CD4-positive, alpha-beta T cell treated with Interleukin-4 for 4 hours (primary cell): ENCODE measurements at places on chromosomes 4 and X.
A peak's percentile ranks its signal among the peaks of the same experiment; 100 is the strongest.

GRCh38 chrX:110412971-110413726, 54.5 kb downstream of the RTL9 start:
- peak; percentile 43 for DNase-seq

DNA sequence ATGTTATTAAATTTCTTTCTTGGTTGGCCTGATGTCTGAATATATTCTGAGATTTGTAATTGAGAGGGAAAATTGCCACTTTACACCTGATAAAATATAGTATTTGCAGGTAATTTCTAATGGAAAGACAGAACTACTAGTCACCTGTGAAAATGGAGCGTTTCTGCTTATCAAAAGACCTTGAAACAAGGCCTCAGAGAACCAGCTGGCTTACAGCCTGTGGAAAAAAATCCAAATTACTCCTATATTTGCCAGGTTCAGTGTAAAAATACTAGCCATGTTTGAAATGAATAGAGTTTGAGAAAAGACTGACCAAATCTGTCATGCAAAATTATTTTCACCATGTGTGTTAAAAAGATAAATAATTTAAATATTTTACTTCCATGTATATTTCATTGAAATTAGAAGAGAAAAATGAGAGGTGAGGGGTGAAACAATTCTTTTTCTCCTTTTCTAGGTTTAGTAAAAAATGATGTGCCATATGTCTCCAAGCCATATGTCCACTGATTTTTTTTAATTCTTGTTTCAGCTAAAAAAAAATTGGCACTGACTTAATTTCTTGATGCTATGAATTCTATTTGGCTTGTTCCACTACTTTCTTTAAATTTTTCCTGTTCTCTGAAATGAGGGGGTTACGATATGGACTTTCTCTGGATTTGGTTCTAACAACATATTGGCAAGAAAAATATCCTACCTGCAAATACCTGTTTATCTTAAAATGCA, 464.9 kb downstream of the GRXCR1 start:
- DNase-seq: no peak

DNA sequence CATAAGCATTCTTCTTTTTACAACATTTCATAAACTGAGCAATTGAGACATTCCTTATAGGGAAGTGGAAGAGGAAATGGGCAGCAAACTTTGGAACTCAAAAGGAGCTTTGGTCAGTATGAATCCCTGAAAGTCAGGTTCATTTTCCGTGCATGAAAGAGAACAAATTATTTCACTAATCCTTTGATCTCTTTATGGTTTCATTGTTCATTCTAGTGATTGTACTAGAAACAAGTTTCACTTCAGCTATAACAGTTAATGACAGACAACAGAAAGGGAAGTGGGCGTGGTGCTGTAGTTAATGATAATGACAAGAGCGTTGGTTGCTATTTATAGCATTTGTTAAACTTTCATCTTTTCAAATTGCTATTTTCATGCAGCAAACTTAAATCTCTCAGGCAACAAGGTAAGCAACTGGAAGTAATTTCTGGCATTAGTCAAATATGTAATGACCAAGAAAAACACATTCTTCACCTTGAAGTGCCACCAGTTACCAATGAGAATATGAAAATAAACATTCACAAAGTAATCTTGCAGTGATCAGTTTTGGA, 98.4 kb downstream of the AREG start:
- DNase-seq: no peak

GRCh38 chr4:81754169-81754568, 282.5 kb upstream of the RASGEF1B start:
- no peak for DNase-seq

- no peak for DNase-seq
Observed at GRCh38 chr4:128735714-128736113, 73.8 kb upstream of the JADE1 start.

DNA sequence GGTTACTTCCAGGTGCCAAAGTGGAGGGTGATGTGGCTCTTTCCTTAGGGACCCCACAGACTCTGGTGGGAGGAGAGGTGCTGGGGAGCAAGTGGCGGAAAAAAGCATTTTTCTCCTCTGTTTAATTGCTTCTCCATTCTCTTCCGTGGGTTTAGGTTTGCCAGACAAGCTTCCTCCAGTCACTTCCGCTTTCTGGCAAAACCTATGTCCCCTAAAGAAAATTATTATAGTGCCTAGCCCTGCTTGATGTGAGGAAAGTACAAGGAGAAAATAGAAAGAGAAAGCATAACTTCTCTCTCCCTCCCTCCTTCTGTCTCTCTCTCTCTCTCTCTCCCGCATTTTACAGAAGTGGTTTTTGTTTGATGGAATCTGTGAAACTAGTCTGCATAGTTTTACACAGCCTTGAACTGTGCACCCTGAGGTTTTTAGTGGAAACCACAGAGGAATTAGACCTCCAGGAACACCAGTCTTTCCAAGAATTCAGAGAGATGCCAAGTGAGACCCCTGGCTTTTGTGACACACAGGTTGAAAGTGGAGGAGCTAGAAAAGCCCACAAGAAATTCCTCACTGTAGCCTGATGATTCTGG, 231.1 kb upstream of the ANXA3 start:
- no peak for DNase-seq

GRCh38 chr4:6542951-6543350, 32.0 kb upstream of the MAN2B2 start:
- DNase-seq: no peak

DNA sequence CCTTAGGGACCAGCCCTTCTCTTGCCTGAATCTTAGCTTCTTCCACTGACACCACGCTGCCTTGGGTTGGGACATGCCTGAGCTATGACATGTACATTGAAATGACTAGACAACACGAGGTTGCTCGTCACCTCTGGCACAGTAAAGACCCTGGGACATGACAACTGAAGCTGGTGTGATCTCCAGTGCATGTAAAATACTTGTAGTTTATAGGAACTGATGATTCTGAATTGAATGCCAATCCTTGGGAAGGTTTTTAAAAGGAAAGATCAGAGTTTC, 100.7 kb upstream of the PGRMC2 start:
- DNase-seq: no peak

GRCh38 chr4:77006753-77007353, 57.3 kb downstream of the SEPTIN11 start:
- no peak for DNase-seq

DNA sequence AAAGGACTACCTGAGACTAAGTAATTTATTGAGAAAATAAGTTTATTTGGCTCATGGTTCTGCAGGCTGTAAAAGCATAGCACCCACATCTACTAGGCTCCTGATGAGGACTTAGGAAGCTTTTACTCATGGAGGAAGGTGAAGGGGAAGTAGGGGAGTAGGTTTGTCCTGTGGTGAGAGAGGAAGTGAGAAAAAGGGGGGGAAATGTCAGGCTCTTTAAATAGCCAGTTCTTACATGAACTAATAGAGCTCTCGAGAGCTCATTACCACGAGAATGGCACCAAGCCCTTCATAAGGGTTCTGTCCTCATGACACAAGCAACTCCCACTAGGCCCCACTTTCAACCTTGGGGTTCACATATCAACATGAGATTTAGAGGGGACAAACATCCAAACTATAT, 125.5 kb upstream of the NRK start:
- no peak for DNase-seq

- peak; percentile 54 for DNase-seq
Observed at GRCh38 chr4:108171339-108172230, 2.9 kb upstream of the LEF1 start.

DNA sequence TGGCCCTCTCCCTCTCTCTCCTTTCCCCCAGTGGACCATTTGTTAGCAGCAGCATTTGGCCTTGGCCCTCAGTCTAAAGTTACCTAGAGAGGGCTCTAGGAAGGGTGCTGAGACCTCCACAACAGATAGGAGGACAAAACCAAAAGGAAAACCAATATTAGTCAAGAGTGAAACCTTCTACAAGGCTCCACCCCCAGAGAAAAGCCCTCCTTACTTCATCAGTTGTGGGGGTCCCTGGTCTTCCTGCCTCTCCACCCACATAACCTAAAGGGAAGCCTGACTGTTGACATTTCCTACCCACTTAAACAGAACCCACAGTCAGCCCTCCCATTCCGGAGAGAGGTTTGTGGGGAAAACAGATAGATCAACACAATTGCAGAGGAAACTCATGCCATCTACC, 4.7 kb upstream of the CD40LG start:
- DNase-seq: no peak

DNA sequence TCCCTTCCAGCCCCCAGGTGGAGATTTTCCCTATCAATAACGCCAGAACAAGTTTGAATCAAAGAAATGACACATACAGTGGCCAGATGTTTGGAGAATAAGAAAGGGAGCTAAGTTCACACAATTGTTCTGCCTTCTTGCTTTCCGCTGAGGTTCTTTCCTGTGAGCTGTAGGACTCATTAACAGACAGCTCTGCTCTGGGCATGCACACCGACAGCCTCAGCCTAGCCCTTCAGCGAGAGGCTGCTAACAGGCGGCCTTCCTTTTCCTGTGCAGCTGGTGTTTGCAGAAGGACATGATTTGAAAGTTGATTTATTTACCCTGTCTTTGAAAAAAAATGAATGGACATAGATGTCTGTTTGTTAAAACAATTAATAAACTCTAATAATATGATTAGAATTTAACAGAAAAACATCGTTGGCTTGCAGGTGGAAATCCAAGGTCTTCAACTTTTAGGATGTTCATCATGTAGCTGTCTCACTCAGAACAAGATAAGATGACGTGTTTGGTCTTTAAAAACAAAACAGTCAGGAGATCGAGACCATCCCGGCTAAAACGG, 183.3 kb downstream of the KDR start:
- DNase-seq: peak; percentile 36

GRCh38 chr4:11919316-11919715, 490.6 kb upstream of the HS3ST1 start:
- DNase-seq: no peak

GRCh38 chrX:13007519-13008188, 32.7 kb downstream of the TMSB4X start:
- no peak for DNase-seq

DNA sequence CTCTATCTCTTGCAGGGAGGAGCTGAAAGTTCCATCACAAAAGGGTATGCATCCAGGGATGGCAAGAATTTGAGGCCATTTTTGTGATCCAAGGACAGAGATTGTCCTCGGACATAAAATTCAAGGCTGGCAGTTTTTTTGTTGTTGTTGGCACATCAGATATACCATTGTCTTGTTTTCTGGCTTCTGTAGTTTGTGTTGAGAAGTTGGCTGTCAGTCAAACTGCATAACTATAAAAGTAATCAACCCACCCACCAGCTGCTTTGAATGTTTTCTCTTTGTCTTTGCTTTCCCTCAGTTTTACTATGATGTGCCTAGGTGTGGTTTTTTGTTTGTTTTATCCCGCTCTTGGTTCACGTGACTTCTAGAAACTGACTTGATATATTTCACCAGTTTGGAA, 21.6 kb upstream of the PDZD4 start:
- no peak for DNase-seq

- no peak for DNase-seq
Observed at GRCh38 chr4:48372272-48372671, 30.9 kb downstream of the SLAIN2 start.

GRCh38 chr4:52198294-52198693, 147.2 kb downstream of the SPATA18 start:
- DNase-seq: no peak

DNA sequence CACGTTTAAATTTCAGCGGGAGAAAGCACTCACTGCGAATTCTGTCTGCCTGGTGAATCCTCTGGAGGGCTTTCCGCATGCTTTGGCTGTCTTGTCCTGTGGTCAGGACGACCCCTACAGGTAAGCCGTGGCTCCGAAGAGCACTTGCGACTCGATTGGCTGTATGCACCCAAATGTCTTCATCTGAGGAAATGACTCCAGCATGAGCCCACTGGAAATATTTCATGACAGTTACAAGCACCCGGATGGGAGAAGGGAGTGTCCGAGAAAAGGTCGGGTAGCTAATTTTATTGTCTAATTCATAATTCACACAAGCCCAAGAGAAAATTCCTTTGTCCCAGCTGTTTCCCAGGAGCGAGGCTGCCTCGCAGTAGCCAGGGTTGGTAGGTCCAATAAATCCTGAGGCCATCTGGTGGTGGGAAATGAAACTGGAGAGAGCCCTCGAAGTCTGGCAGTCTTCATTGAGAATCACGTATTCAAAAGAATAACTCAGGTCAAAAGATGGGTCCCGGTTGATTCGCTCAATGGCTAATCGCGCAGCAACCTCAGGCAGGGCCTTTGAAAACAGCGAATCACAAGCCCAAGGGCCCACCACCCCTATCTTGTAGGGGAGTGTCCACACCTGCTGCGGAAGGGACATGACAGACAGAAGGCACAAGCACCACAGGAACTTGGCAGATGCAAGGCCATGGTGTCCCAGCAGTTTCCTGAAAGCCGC, 6.6 kb downstream of the GUCY2F start:
- DNase-seq: no peak

GRCh38 chrX:17679261-17679660, 58.0 kb upstream of the SCML1 start:
- DNase-seq: no peak

DNA sequence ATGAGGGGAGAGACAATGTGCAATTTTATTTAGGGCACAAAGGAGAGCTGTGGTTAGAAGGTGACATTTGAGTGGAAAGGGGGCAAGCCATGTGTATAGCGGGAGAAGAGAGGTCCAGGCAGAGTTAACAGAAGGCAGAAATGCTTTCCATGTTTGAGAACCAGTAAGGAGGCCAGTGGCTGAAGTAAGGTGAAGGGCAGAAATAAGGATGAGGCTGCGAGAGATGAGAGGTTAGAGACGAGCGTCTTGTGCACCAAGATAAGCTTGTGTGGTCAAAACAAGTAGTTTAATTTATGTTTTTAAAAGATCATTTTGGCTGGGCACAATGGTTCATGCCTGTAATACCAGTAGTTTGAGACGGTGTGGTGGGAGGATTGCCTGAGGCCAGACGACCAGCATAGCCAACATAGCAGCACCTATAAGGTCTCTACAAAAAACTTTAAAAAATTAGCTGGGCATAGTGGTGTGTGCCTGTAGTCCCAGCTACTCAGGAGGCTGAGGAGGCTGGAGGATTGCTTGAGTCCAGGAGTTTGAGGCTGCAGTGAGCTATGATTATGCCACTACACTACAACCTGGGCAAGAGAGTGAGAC, 8.5 kb downstream of the HTT start:
- DNase-seq: no peak

- no peak for DNase-seq
Observed at GRCh38 chrX:131237363-131237762, 51.7 kb downstream of the IGSF1 start.

DNA sequence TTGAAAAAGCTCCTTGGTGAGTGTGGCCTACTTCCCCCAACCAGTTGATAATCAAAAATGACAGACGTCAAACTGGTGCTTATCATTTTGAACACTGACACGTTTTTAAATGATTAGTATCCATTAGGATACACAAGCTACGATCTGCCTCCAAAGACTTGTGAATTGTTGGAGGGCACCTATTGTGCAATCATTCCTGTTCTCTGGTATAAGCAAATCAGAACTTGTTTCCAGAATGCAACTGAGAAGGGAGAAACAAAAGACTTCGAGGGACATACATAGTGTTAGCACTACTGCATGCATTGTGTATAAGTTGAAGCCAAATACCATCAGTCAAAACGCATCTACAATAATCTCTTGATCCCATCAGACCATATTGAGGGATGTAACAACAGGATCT, 11.6 kb downstream of the NPY2R start:
- no peak for DNase-seq
